Aorta (tissue), 5 donors: ENCODE measurements at places on chromosomes 3 and 15. TPM values are rescaled to one million over a fixed set of nuclear protein-coding genes. Genes with fewer than 3 reads are reported as not detected.

- no peaks in the 10 kb centered on the region for H3K27me3 ChIP-seq
- no peak for DNase-seq
- H3K4me1 ChIP-seq = no peaks in the 10 kb centered on the region
Observed at GRCh38 chr3:129386984-129387383, 41.5 kb downstream of the EFCAB12 start.

GRCh38 chr3:63029326-63029725, 154.1 kb upstream of the CADPS start:
- H3K4me1 ChIP-seq = no peaks in the 10 kb centered on the region
- H3K4me3 ChIP-seq = no peak overlapping the region
- no peak overlapping the region for H3K27ac ChIP-seq
- no peaks in the 10 kb centered on the region for H3K27me3 ChIP-seq
- no peaks in the 10 kb centered on the region for H3K36me3 ChIP-seq

- H3K4me1 ChIP-seq = no peaks in the 10 kb centered on the region
- DNase-seq = no peak
- H3K27ac ChIP-seq = no peak overlapping the region
- H3K36me3 ChIP-seq = peaks cover 10% of the 10 kb centered on the region
Observed at GRCh38 chr3:184332370-184333090, 4.9 kb upstream of the FAM131A start.

DNA sequence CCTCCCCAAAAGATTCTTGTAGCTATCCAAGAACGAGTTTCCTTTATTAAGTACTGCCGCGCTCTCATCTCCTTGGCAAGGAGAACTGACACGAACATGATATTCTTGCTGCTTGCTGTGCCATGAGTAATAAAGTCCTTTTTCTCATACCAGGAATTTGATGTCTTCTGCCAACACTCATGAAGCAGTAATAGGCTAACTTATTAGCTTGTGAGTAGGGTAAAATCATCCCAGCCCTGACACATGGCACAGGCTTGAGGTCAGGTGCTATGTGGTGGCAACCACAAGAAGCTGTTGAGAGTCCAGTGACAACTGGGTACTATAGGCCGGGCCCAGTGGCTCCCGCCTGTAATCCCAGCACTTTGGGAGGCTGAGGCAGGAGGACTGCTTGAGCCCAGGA, 22.7 kb upstream of the UBXN7 start:
- H3K4me1 ChIP-seq = no peaks in the 10 kb centered on the region
- no peak overlapping the region for H3K27ac ChIP-seq

The CHRNA5 gene
- 1.6 TPM for total RNA-seq

The CYP1A2 gene
- not detected for total RNA-seq

DNA sequence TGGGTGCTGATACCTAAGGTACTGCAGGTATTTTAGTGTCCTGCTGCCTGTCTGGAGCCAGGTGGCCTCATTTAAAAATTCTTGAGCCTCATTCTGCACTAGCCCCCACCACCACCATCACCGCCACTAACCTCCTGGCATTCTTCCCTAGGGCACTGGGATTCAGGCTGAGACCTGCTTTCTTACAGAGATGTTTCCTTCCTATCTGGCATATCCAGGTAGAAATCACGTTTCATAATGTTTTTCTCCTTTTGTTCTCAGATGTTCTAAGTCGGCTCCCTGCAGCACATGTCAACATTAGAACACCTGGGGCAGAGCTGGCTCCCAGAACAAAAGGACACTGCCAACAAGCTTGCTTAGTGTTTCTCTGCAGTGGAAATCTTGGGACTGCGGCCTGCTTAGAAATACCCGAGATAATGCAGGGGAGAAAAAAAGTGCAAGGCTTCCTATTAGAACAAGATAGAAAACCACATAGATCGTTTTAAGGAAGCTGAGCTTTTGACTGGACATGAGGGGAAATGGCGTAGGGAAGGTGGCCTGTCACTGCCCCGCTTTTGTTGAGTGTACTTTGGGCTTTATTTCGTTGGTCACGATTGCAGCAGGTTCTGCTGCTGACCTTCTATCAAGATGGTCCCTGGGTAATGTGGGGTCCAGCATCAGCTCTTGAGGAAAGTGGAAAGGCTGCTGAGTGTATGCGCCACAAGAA, 59.6 kb upstream of the PPARG start:
- H3K36me3 ChIP-seq = no peaks in the 10 kb centered on the region
- H3K4me3 ChIP-seq = no peak overlapping the region
- H3K4me1 ChIP-seq = no peaks in the 10 kb centered on the region
- DNase-seq = no peak
- H3K27me3 ChIP-seq = no peaks in the 10 kb centered on the region
- H3K27ac ChIP-seq = no peak overlapping the region

DNA sequence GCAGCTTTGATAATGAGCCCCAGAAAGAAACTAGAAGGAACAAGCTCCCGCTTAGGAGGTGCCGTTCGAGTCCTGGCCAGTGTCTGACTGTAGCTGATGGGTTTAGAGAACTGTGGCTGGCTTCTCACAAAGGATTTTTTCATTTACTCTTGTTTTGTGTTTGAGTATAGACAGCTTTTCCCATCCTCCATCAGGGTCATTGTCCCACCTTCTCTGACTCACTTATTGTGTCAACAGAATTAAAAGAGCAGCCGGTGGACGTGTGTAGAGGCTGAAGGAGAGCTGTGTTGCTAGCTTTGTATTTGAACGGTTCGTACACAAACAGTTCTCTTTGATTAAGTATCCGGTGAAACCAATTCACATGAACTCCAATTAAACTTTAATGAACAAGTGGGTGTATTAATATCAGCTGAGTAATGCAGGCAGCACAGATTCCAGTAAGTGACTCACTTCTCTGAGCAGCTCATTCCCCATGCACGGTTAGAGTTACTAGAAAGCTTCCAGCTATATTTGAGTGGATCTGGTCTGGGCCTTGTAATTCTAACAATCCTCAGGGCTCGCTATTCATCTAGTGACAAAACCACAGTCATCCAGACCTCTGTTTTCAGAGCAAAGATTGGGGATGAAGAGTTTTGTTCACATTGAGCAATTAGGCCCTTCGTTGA, 141.0 kb downstream of the LPP start:
- H3K27me3 ChIP-seq = no peaks in the 10 kb centered on the region
- DNase-seq = no peak
- no peaks in the 10 kb centered on the region for H3K36me3 ChIP-seq
- peaks cover 8% of the 10 kb centered on the region for H3K4me1 ChIP-seq
- peak overlapping the region; percentile 99 for H3K27ac ChIP-seq

GRCh38 chr3:144197582-144197981, 226.0 kb downstream of the DIPK2A start:
- H3K36me3 ChIP-seq = no peaks in the 10 kb centered on the region
- no peak overlapping the region for H3K27ac ChIP-seq
- no peak overlapping the region for H3K4me3 ChIP-seq
- no peaks in the 10 kb centered on the region for H3K4me1 ChIP-seq
- H3K27me3 ChIP-seq = no peaks in the 10 kb centered on the region
- no peak for DNase-seq

The TUSC7 gene
- total RNA-seq = not detected

DNA sequence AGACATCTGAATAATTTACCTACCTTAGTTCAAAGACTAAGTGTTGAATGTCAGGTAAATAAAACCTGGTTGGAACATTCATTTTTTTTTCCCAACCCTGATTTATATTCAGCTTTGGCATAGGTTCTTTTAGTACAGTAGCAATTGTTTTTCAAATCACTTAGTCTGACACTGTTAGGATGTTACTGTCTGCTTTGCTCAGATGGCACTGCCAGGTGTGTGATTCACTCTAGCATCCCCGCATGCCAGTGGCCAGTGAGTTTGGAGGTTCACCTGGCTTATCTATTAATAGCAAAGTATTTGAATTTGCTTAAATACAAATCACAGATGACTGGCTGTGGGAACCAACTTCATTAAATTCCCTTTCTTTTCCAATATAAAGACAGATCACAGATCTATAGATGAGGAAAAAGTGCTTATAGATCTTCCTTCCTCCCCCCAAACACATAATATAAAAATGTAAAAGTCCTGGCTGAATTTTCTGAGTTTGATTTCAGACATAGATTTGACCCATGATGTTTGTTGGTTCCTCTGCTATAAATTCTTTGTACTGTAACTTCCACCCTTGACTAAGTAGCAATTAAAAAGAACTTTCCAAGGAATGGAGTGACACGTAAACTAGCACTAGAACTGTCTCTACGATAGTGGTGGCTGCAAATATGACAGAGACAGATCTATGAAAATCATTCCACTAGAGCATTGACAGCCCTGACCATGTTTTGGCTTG, 3.9 kb downstream of the THBS1 start:
- H3K4me1 ChIP-seq = no peaks in the 10 kb centered on the region
- no peak overlapping the region for H3K4me3 ChIP-seq

GRCh38 chr3:71456156-71456555, 127.4 kb downstream of the FOXP1 start:
- H3K27ac ChIP-seq = no peak overlapping the region
- no peaks in the 10 kb centered on the region for H3K36me3 ChIP-seq
- peaks cover 4% of the 10 kb centered on the region for H3K4me1 ChIP-seq
- H3K27me3 ChIP-seq = no peaks in the 10 kb centered on the region

DNA sequence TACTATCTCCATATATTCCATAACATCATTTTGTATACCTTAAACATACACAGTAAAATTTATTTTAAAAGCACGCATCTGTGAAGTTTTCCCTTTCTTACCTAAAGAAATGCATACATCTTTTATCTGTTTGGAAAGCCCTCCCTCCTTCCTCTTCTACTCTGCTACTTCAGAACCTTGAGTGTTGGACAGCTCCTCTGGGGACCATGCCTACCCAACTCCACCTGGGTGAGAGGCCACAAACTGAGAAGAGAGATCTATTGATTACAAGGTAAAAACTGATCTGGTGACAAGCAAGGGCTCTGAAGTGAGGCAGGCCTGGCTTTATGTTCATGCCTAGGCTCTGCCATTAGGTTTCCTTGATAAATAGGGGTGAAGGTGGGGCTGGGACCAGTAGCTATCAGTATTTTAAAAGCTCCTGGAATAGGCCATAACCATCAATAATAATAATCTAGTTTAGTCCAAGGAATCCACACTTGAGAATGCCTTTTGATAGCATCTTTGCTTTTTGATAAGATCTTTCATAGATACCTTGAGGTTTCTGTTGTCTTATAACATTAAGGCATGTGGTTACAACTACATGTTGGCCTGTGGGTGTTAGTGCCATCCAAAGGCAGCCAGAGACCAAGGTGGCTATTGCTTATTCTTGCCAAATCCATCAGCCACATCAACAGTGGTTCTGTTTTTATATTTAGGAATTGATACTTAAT, 148.8 kb downstream of the KCNMB2 start:
- DNase-seq = no peak
- no peak overlapping the region for H3K27ac ChIP-seq
- H3K36me3 ChIP-seq = no peaks in the 10 kb centered on the region

- peak overlapping the region; percentile 77 for H3K27ac ChIP-seq
- H3K4me1 ChIP-seq = no peaks in the 10 kb centered on the region
- no peaks in the 10 kb centered on the region for H3K27me3 ChIP-seq
- no peak overlapping the region for H3K4me3 ChIP-seq
Observed at GRCh38 chr15:100175406-100176114, 166.2 kb downstream of the ADAMTS17 start.

The C3orf20 gene
- 0.16 TPM for total RNA-seq

The ANKRD63 gene
- not detected for total RNA-seq

GRCh38 chr15:80706161-80706560, 11.1 kb downstream of the ABHD17C start:
- H3K4me3 ChIP-seq = no peak overlapping the region
- H3K27ac ChIP-seq = no peak overlapping the region
- H3K36me3 ChIP-seq = no peaks in the 10 kb centered on the region
- no peak for DNase-seq
- no peaks in the 10 kb centered on the region for H3K4me1 ChIP-seq

DNA sequence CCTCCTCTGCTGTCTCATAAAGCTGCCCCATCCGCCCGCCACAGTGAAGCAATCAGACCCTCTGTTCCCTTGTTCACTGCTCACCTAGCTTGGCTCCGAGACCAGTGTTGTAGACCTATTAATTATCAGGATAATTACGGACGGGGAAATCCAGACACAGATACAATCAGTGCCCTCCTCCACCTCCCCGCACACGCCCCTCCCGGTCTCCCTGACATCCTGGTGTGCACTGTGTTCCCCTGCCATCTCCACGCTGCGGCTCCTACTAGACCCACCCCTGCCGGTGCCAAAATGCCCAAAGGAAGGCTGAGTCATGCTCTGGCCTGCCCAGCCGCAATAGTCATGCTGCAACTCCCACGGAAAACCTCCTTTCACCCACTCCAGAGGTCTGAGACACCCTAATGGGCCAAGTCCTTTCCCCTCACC, 277.3 kb upstream of the TLE3 start:
- no peaks in the 10 kb centered on the region for H3K36me3 ChIP-seq
- H3K27me3 ChIP-seq = no peaks in the 10 kb centered on the region
- H3K4me3 ChIP-seq = no peak overlapping the region
- no peak overlapping the region for H3K27ac ChIP-seq
- H3K4me1 ChIP-seq = no peaks in the 10 kb centered on the region
- DNase-seq = peak; percentile 80

DNA sequence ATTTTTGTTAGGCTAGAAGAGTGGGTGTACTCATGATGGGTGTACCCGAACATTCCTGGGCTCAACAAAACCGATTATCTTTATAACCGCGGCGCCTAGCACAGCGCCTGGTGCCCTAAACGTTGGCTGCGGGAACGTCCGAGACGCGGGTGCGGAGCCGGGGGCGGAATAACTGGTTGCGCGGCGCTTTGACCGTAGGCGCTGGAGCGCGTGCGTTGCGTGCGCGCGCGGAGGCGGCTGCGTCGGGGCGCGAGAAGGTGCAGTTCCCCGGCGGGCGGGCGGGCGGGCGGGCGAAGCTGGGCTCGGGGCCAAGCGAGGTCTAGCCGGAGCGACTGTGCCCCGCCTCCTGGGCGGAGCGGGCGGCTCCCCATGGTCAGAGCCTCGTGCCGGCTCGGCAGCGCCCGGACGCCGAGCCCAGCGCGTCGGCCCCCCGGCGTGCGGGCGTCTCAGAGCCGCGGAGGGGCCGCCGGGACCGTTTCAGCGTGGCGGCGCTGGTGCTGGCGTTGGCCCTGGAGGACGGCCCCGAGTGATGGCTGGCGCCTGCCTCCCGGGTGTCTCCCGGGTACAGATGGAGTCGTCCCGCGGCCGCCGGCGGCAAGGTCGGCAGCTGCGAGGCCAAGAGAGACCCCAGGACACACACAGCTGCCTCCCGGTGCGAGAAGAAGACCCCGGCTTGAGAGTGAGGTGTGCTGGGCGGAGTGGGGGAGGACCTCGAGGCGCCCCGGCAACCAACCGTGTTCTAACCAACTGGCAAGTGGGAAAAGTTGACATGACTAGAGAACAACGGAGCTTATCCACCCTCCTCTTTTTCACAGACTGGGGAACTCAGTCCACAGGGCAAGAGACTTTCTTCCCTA, at the start of gene PLAAT1:
PLAAT1 (plus strand) TSS at position 373 of the 857 bp plus-strand sequence. CDS start 14,429 bp downstream, outside the sequence.
- DNase-seq = peak; percentile 84
- no peaks in the 10 kb centered on the region for H3K27me3 ChIP-seq
- H3K4me1 ChIP-seq = no peaks in the 10 kb centered on the region
- no peaks in the 10 kb centered on the region for H3K36me3 ChIP-seq
- peak within 1 kb of the TSS; percentile 77 for H3K4me3 ChIP-seq

- H3K27me3 ChIP-seq = no peaks in the 10 kb centered on the region
- peaks cover 9% of the 10 kb centered on the region for H3K36me3 ChIP-seq
- DNase-seq = no peak
- no peak overlapping the region for H3K27ac ChIP-seq
- H3K4me3 ChIP-seq = no peak overlapping the region
- peaks cover 3% of the 10 kb centered on the region for H3K4me1 ChIP-seq
Observed at GRCh38 chr3:184912163-184912562, 100.2 kb downstream of the VPS8 start.

- no peak for DNase-seq
- H3K27me3 ChIP-seq = peaks cover 1% of the 10 kb centered on the region
- H3K27ac ChIP-seq = no peak overlapping the region
- no peaks in the 10 kb centered on the region for H3K36me3 ChIP-seq
Observed at GRCh38 chr3:122609798-122610559, 32.5 kb downstream of the PARP15 start.
